NCI-H1092 treated with DMSO at 0.1 percent for 48 hours (cell line): ENCODE measurements at places on chromosomes 4 and X.

- DNase-seq, result no peak
Measured at GRCh38 chr4:125358453-125358852, 43.7 kb downstream of the FAT4 start.

DNA sequence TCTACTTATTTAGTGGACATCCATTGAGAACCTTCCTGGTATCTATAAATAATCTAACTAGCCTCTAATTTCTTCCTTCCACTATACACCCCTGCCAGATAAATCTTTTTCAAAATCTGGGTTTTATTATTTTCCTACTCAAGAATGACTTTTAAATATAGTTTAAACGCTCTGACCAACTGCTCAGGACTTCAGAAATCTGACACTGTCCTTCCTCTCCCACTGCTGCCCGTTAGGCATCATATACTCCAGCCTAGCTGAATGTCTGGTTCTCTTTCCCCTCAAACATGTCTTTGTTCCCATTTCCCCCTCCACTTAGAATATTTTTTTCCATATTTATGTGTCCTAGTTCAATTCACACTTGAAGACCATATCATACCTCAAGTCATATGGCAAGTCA is 35.2 kb upstream of the CBLL2 start:
- DNase-seq, result no peak

GRCh38 chr4:94488670-94489069 is 36.9 kb downstream of the PDLIM5 start:
- no peak for DNase-seq

DNA sequence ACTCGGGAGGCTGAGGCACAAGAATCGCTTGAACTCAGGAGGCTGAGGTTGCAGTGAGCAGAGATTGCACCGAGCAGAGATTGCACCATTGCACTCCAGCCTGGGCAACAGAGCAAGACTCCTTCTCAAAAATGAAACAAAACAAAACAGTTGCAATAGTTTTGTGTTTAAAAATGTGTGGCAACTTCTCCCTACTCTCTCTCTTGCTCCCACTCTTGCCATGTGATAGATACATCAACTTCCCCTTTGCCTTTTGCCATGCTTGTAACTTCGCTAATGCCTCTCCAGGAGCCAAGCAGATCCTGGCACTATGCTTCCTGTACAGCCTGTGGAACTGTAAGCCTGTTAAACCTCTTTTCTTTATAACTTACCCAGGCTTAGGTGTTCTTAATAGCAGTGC is 52.5 kb upstream of the INTU start:
- no peak for DNase-seq

DNA sequence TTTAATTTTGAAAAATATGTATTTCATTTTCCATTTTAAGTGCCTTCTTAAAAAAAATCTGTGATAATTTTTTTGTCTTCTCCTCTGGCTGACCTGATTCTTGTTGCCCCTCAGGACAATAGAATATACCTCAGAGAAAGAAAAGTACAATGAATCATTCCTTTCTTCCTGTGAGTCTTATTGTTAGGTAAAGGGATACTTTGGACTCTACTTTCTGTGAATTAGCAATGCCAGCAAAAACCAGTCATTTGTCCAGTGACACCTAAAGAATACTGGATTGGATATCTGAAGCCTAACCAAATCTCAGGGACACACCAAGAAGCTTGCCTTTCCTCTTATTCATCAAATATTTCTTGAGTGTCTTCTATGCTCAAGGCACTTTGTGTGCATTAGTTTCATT is 102.1 kb downstream of the AREG start:
- no peak for DNase-seq
